M059J (cell line): ENCODE measurements at places on chromosomes 1 and 21. TPM values are rescaled to one million over a fixed set of nuclear protein-coding genes. Genes with fewer than 3 reads are reported as not detected.

Gene PDXK
- 138 and 149 TPM in 2 replicates for total RNA-seq

Gene PLCH2
- not detected in 2 replicates for total RNA-seq

Gene IFNGR2
- total RNA-seq, result 75.2 and 80.1 TPM in 2 replicates

Gene URB1
- total RNA-seq, result 8.9 and 18.1 TPM in 2 replicates

Gene GPR52
- total RNA-seq, result not detected in 2 replicates

Gene IL24
- total RNA-seq, result 1.3 and 1.8 TPM in 2 replicates

Gene SDC3
- 17.1 and 49.2 TPM in 2 replicates for total RNA-seq

Gene IQCC
- total RNA-seq, result 6.9 and 8.7 TPM in 2 replicates

Gene SSU72
- total RNA-seq, result 69.3 and 96.9 TPM in 2 replicates

Gene ELF3
- 0.15 and 2.3 TPM in 2 replicates for total RNA-seq

Gene MYOG
- total RNA-seq, result not detected in 2 replicates

Gene LRRC53
- not detected in 2 replicates for total RNA-seq

Gene RHEX
- total RNA-seq, result not detected in 2 replicates

Gene LCK
- total RNA-seq, result 0.12 TPM in 1 of 2 replicates, not detected in the other

Gene UQCRH
- total RNA-seq, result 459 and 652 TPM in 2 replicates

Gene LINGO4
- not detected in 2 replicates for total RNA-seq

GRCh38 chr1:109793486-109794318 lies 30.0 kb upstream of the EPS8L3 start:
- peak; percentile 98 for DNase-seq

- DNase-seq, result peak; percentile 66
These were observed 1.1 kb downstream of the LUZP1 start for GRCh38 chr1:23167353-23168078.

DNA sequence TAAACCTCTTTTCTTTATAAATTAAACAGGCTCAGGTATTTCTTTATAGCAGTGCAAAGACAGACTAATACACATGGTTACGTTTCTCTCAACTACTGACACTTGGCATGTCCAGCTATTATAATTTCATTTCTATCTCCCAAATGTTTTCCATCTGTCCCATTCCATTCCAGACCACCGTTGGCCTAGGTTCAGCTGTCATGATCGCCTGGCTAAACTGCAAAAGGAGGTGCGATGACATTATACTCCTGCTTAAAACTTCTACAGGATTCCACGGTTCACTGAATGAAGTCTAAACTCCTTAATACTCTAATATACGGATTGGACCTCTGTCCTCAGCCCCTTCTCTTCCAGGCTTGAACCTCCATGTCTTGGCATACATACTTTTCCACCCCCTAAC lies 72.1 kb downstream of the RERE start:
- no peak for DNase-seq

DNA sequence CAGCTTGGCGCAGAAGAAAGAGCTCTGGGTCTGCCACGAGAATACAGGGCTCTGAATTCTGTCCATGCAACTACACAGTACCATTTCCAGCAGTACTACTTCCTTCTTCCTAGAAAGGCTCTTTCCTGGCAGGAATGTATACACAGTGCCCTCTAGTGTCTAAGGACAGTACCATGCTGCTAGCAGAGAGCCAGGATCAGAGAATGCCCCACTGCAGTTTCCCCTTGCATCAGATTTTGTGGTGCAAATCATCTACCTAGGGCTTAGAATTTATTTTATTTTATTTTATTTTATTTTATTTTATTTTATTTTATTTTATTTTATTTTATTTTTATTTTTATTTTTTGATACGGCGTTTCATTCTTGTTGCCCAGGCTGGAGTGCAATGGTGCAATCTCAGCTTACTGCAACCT lies 50.8 kb downstream of the PAX7 start:
- peak; percentile 60 for DNase-seq

DNA sequence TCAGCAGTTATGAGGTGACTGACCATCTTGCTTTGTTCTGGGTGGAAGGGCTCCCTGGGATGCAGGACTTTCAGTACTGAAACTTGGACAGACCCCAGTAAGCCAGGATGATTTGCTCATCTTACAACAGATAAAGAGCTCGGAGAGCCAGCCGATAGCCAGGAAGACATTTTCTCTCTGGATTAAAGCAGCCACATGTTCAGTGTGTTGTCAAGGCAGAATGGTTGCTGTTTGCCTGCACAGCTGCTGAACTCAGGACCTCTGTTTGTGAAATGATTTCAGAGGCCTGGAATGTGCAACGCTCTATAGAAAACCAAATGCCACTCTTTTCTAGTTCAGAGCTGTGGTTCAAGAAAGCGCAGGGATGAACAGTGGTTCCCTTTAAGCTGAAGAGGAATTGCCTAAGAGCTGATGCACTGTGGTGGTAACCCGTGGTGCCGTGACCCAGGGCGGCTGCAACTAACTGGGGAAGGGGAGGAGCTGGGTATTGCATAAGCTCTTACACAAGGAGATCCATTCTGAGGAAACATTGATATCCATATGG lies 40.7 kb downstream of the CASQ2 start:
- peak; percentile 43 for DNase-seq

DNA sequence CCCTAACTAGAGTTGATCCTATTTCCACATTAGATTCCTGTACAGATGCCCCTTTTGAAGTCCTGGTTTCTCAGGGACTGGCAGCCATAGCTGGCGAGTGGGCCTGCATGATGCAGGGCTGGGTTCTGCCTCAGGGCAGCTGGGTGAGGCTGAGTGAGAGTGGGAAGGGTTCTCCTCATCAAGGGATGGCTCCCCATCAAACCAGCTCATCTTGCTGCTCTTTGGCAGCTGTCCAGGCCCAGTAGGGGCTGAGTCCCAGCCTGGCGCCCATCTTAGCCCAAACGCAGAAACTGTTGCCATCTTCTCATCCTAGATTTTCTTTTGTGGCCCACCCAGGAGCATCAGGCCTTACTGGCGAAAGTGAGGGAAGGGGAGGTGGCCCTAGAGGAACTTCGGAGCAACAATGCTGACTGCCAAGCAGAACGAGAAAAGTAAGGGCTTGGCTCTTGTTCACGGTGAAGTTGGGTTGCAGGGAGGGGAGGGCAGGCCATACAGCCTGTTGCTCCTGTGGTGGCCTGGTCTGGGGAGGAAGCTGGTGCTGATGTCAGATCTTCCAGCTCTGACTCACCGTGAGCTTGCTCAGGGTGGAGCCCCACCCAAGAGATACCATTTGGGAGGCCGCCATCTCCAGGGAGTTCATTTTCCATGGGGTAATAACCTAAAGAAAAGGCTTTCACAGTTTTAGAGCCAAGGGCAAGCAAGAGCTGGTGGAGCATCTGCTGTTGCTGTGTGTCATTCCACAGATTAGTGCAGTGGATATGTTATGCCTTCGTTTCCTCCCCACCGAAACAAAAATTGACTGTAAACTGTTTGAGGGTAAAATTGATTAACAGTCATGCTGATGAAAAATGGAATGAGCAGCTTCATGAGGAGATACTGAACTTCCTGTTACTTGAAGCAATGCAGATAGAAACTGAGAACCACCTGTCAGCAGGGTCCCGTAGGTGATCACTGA lies 34.7 kb downstream of the TUFT1 start:
- peak; percentile 75 for DNase-seq

DNA sequence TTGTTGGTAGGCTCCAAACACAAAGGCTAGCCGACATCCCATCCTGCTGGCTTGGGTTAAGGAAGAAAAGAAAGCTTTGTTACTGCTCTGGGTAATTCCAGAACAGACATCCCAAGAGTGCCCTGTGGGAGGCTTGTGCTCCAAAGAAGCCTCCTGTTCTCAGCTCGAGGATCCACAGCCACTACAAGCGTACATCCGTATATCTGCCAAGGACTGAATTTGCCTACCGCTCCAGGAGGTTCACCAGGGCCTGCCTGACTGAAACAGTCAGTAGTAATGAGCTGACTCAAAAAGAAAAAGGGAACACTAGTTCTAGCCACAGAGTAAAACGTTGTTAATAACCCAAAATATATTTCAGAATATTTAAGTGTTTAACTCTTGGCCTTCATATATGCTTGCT lies 24.8 kb upstream of the MUTYH start:
- no peak for DNase-seq

GRCh38 chr1:35615440-35615839 lies 25.9 kb downstream of the PSMB2 start:
- no peak for DNase-seq

DNA sequence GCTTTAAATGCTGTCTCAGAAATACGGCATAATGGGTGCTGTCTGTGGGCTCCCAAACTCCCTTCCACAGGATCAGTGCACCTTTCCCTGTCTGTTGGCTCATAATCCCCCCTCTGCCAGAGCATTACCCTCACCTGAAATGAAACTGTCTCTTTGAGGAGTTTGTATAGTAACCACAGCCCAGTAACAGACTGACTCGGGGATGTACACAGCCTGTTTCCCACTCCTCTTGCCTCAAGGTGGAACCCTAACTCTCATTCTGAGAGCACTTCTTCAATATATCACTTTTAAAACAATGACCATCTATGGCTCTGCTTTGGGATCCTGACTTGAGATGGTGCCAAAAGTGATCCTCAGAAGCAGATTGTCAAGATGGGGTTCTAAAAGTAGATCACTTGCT lies 332.5 kb downstream of the AMY1C start:
- no peak for DNase-seq

DNA sequence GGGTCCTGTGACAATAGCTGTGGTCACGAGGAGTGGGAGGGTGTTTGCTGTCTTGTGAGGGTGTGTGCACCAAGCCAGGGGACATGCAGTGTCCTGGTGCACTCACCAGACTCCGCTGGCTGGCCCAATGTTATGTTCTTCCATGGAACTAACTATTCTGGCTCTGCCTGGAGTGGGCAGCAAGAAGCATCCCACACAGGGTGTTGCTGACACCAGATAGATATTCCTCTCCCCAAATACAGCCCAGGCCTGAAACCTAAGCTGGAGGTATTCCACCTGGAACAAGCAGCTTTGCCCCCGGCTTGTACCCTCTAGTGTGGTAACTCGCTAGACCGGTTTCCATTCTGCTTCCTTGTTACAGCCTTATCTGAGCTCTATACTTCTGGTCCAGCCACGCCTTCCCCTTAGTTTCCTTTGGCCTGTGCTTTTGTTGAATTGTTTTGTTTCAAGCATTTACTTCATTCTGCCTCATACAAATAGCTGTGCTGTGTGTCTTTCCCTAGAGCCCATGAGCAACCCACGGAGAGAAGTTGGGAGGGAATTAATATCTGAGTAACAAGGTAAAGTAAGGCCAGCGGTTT lies 14.7 kb upstream of the LY9 start:
- DNase-seq, result no peak

GRCh38 chr1:19274636-19275035 lies 13.9 kb downstream of the AKR7A3 start:
- no peak for DNase-seq

DNA sequence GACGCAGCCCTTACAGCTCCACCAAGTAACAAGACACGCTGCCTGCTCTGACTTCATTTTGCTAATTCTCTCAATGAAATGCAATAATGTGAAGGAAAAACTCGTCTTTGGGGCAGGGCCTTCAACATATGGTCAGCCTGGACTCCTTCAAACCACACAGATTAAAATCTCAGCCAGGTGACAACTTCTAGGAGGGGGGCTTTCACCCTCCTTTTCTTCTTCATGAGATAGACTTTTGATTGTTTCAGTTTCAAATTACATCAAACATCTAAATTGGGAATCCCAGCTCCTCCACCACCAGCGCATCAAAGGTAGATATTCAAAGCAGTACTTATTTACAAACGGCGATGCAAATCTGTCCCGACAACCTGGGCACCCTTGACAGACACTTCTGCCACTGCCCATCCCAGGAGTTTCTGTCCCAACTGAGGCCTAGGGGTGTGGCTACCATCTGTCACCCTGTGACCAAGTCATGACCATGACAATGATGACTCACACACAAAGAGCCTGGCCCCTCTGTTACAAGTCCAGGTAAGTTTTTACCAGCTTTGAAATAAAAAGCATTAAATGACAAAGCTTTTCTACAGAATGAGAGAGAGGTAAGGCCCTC lies 29.7 kb downstream of the SSBP3 start:
- DNase-seq, result no peak

DNA sequence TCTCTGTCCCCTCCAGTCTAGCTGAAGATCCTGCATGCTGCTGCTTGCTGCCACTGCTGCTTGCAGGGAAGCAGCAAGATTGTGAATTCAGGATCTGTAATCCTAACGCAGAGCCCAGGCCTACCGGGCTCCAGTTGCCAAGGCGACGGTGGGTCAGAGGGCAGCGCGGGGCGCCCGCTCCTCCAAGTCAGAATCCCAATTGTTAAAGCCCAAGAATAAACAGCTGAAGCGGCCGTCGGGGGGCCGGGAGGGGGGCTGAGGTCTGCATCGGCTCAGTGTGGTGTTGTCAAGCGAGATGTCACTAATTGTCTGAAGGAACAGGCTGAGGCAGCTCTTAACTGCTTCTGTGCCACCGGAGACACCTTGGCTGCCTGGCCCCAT lies 36.8 kb downstream of the AHDC1 start:
- DNase-seq, result no peak

GRCh38 chr1:24364605-24364974 lies 45.4 kb downstream of the GRHL3 start:
- peak; percentile 77 for DNase-seq

- DNase-seq, result peak; percentile 36
These were observed 272.7 kb downstream of the FOXD2 start for GRCh38 chr1:47710329-47711071.

GRCh38 chr1:28135371-28136168 lies 40.9 kb downstream of the PTAFR start:
- DNase-seq, result peak; percentile 87

DNA sequence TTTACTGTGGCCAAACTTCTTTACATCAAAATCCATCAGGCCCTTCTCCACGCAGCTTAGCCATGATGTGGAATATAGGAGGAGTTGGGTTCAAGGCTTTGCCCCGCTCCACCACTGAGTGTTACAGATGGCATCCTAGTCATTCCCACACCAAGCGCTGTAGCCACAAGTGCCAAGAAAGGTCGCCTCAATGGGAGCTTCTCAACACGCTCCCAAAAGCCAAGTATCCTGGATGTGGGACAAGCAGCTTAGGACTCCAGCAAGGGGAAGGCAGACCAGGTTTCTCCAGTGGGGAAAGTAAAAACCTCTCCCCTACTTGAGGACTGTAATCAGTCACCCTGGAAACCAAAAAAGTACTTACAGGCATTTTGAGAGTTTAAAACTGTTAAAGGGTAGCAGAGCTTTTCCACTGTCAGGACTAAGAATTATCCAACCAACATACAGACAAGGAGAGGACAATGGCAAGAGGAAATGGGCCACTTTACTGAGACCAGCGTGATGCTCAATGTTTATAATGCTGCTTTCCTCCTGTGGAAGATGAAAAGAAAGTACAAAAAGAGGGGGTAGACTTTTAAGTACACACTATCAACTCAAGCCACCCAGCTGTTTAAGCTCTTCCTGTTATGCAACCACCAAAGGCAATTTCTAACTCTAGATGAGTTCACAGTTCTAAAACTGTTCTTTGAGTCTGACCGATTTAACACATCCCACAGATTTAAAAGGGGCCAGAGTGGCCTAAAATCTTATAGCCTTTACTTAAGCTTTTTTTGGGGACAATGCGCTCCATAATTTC lies 120.7 kb upstream of the KRTAP19-8 start:
- DNase-seq, result no peak

- peak; percentile 99 for DNase-seq
These were observed 14.4 kb downstream of the CD58 start for GRCh38 chr1:116556289-116557006.
